Stimulated activated CD4-positive, alpha-beta T cell treated with anti-CD3 and anti-CD28 coated beads, Interleukin-15, amount 100 ng/mL, for 1 hour (primary cell): ENCODE measurements at places on chromosomes 3 and 15.

GRCh38 chr3:99549957-99550603 is 88.3 kb upstream of the COL8A1 start:
- DNase-seq = no peak

DNA sequence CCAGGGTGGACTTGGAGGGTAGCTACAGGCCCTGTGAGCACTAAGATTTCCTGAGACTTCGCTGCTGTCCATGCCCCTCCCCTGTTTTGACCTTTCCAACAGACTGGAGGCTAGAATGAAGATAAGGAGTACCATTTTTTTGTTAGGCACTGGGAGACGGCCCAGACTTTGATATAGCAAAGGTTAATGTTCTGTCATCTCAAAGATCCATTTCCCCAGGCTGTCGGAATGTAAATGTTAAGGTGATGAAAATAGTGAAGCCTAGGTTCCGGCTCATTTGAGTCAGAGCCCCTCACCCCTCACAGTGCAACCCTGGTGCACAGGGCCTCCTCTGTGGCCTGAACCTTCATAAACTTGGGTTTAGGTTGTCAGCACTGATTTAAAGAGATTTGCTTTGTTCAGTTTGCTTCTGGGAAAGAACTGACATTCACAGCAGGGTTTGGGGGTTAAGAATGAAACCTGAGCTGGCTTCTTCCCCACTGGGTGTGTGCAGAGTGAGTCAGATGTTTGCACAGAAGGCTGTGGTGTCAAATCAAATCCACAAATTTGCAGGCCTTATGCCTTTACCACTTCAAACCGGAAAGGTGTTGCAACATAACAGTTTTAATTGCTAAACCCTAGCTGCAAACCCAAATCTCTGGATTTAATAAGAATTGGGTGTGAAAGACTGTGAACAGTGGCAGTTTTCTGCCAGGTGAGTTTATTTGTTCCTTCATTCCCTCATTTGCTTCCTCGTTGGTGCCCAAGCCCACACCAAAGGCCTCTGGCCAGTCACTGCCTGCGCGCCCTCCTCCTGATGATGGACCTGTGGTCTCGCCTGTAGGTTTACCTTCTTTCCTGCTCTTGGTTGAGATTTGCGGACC is 20.6 kb upstream of the KCTD6 start:
- DNase-seq = no peak

GRCh38 chr3:45057557-45057956 is 31.5 kb downstream of the CLEC3B start:
- no peak for DNase-seq

DNA sequence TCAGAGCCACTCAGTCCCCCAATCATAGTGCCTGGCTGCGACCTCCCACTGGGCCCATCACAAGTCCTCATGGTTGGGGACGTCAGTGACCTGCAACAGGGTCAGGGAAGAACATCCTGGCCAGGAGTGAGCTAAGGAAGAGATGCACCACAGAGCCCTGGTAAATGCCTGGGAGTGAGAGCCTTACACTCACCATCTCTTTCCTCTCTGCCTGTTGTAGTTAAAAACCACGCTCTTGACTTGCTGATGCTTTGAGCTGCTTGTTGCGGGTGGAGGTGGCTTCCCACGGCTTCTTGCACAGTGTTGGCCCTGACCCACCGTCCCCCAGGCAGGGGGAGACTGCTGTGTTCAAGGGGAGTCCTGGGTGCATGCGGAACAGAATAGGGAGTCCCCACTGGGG is 91.1 kb upstream of the RGMA start:
- DNase-seq = no peak

GRCh38 chr3:78285032-78285728 is 1245.3 kb downstream of the ROBO2 start:
- DNase-seq = no peak

GRCh38 chr3:19149368-19149767 is 1.1 kb downstream of the KCNH8 start:
- no peak for DNase-seq

DNA sequence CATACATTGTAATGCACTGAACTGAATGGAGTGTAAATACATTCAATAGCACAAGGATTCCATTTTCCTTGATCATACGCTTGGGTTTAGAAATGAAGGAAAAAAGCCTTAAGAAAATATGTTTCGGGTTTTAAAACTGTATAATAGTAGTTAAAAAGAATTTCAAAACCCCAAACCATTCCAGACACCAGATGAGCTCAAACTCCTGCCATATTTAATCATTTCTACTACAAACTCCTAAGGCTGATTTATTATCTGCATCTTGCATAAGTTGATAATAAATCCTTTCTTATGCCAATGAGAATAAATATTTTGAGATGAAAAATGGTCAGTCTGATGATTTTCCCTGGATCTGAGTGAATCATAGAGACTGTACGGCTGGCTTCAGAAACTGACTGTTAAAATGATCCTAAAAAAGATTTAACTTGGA is 51.0 kb downstream of the NR1D2 start:
- DNase-seq = no peak

- no peak for DNase-seq
These were observed 1031.8 kb upstream of the NR2F2 start for GRCh38 chr15:95298729-95299128.

- DNase-seq = no peak
These were observed 32.7 kb downstream of the GLDN start for GRCh38 chr15:51374131-51374530.

DNA sequence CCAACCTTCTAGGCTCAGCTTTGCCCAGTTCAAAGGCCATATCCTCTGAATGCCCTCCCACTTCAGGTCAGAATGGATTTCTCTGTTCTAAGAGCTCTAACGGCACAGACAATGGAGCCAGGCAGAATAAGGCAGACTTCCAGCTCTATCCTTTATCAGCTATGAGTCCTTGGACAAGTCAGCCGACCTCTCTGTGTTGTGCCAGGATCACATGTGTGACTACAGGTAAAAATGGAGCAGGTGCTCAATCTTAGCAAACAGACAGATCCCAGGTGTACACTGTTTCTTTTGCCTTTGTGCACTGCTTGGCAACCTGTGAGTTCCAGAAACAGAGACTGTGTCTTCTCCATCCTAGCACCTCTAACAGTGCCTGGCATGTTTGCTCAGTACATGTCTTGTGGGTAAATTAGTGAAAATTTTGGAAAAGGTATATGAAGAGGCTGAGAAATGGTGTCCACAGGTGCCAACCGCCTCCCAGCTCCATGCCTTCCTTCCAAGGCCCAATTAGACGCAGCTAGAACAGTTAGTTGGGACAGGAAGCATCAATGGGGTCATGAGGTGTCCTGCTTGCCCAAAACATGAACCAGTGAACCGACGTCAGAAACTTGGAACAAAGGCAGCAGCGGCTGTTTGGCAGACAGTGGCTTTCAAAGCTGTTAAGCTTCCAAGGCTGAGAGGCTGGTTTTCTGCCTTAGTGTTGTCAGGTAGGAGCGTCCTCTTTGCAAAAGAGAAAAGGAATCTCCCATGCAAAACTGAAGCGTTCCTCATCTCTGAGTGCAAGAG is 28.7 kb downstream of the TLE3 start:
- DNase-seq = no peak

- no peak for DNase-seq
These were observed 30.2 kb downstream of the NCEH1 start for GRCh38 chr3:172680684-172681083.

GRCh38 chr3:128453501-128454309 is 13.0 kb downstream of the DNAJB8 start:
- no peak for DNase-seq

GRCh38 chr15:99104788-99105513 is at the start of gene SYNM:
Gene SYNM, plus strand, starts transcription at chr15:99105080. Its CDS starts 120 bp downstream, at chr15:99105200.
- DNase-seq = no peak

GRCh38 chr3:57078635-57079473 is 18.4 kb downstream of the SPATA12 start:
- DNase-seq = no peak

DNA sequence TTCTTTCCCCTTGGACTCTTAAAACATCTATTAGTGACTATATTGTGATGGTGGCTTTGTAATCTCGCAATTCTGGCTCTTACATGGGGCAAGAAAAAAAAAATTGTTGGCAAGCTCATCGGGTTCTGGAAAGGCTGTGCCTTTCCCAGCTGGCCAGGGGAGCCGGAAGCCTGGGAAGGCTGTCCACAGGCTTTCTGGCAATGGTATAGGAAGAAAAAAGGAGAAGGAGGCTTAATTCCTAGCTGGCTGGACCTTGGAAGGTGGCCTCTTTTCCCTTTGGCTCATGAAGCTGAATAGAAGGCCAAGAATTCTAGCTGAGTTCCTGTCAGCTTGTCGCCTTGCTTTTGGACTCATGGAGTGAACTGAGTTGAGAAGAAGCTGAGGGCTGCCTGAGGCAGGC is 243.5 kb upstream of the SEMA6D start:
- DNase-seq = no peak

DNA sequence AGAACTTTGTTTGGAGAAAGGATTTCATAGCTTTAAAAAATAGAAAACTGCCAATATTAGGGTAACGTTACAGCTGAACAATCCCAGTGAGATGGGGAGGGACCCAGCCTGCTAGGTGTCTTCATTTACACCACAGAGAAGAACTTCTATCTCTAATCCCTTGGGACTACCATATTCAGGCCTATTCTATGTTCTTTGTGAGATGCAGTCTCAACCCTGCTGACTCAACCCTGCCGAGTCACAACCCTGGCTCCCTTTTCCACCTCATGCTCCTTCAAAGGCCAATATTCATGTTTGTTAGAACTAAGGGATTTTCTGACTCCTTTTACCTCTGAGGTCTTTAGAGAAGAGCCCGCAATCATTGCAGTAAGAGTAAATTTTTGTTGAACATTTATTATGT is 350.5 kb downstream of the EPHB1 start:
- no peak for DNase-seq

DNA sequence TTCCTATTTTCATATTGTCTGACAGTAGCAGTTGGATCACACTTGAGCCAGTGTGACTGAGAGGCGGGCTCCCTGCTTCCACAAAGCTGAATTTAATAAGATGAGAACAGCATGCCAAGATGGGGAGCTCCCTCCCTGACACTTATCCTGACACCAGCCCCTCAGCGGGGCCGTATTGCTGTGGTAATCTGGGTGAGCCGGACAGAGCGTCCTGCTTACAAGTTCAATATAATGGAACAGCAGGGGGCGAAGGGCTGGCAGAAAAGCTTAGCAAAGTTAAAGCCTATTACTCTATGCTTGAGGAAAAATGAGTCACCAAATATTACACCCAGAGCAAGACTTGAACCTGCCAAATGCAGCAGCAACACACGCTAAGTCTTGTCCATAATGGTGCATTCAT is 163.8 kb upstream of the CMC1 start:
- no peak for DNase-seq
